ENCODE measurements at places on chromosomes 1 and 21. TPM values are rescaled to one million over a fixed set of nuclear protein-coding genes. Genes with fewer than 3 reads are reported as not detected.
A peak's percentile ranks its signal among the peaks of the same experiment; 100 is the strongest.

- DNase-seq, result peak; percentile 27
- no peaks in the 10 kb centered on the region for H3K27me3 ChIP-seq
- H3K36me3 ChIP-seq, result no peaks in the 10 kb centered on the region
These were observed 2.9 kb downstream of the DIPK1A start for GRCh38 chr1:92958203-92958970.

- no peak overlapping the region for H3K27ac ChIP-seq
- H3K4me1 ChIP-seq, result no peaks in the 10 kb centered on the region
- H3K4me3 ChIP-seq, result no peak overlapping the region
- H3K36me3 ChIP-seq, result no peaks in the 10 kb centered on the region
- DNase-seq, result no peak
These were observed 6.1 kb upstream of the MASP2 start for GRCh38 chr1:11052839-11053757.

DNA sequence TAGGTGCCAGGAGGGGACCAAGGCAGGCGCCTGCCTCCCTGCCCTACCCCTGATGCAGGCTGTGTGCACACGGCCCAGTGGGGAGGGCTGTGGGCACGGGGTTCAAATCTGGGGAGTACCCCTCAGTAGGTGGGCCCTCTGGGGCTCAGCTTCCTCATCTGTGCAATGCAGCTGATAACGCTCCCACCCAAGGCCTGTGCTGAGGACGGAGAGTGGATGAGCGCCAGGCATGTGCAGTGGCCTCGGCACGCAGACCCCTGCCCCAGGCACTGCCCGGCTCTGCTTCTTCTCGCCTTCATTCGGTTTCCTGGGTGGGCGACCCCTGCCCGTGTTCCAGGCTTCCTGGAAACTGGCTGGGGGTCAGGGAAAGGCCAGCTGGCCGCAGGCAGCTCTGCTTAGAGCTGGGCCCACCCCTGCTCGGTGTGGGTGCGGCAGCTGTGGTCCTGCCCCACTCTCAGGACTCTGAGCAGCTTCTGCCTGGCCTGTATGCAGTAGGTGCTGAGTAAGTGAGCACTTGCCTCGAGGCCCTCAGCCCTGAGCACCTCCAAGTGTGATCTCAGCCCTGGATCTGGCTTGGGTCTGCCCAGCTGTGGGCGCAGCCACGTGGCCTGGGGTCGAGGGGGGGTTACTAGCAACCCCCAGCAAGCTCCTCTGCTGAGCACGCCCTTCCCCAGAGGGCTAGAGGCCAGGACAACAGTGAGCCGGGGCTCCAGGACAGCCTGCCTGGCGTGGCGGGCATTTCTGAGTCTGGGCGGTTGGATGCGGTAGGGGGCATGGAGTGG, 11.9 kb upstream of the TNFRSF14 start:
- peaks cover 31% of the 10 kb centered on the region for H3K4me1 ChIP-seq
- H3K4me3 ChIP-seq, result no peak overlapping the region
- no peaks in the 10 kb centered on the region for H3K27me3 ChIP-seq

AGBL4 gene
- 0.52 TPM for total RNA-seq

OPRD1 gene
- total RNA-seq, result 0.07 TPM

GRCh38 chr1:156379420-156380165, 10.6 kb downstream of the RHBG start:
- peak; percentile 57 for DNase-seq
- no peaks in the 10 kb centered on the region for H3K36me3 ChIP-seq
- peaks cover 9% of the 10 kb centered on the region for H3K4me1 ChIP-seq
- no peaks in the 10 kb centered on the region for H3K27me3 ChIP-seq
- no peak overlapping the region for H3K4me3 ChIP-seq

- no peak overlapping the region for H3K4me3 ChIP-seq
- no peak overlapping the region for H3K27ac ChIP-seq
- H3K36me3 ChIP-seq, result no peaks in the 10 kb centered on the region
- H3K4me1 ChIP-seq, result no peaks in the 10 kb centered on the region
- no peak for DNase-seq
These were observed 120.6 kb downstream of the SYF2 start for GRCh38 chr1:25111706-25112105.

ANXA9 gene
- 7.9 TPM for total RNA-seq

DNA sequence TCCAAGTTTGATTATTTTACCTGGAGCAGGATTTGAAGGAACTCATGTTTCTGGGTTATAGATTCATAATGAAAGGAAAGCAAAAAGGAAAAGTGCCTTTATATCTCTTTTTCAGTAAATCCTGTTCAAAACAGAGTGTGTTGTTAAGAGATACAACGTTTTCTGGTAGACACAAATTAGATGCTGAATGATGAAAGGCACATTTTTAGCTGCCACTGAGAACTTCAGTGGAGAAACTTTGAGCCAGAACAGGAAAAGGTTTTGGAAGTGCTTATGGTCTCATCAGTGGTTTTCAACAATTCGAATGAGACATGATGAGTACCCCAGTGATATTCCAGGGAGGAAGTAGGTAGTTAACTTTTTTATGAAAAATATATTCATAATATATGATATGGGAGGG, 338.0 kb upstream of the C1orf87 start:
- H3K27ac ChIP-seq, result no peak overlapping the region
- no peak overlapping the region for H3K4me3 ChIP-seq
- no peaks in the 10 kb centered on the region for H3K4me1 ChIP-seq
- no peaks in the 10 kb centered on the region for H3K36me3 ChIP-seq
- no peaks in the 10 kb centered on the region for H3K27me3 ChIP-seq

- no peaks in the 10 kb centered on the region for H3K36me3 ChIP-seq
- H3K27me3 ChIP-seq, result no peaks in the 10 kb centered on the region
- DNase-seq, result no peak
- peaks cover 2% of the 10 kb centered on the region for H3K4me1 ChIP-seq
- H3K27ac ChIP-seq, result no peak overlapping the region
These were observed 25.4 kb downstream of the SYT6 start for GRCh38 chr1:114128293-114128692.

DNA sequence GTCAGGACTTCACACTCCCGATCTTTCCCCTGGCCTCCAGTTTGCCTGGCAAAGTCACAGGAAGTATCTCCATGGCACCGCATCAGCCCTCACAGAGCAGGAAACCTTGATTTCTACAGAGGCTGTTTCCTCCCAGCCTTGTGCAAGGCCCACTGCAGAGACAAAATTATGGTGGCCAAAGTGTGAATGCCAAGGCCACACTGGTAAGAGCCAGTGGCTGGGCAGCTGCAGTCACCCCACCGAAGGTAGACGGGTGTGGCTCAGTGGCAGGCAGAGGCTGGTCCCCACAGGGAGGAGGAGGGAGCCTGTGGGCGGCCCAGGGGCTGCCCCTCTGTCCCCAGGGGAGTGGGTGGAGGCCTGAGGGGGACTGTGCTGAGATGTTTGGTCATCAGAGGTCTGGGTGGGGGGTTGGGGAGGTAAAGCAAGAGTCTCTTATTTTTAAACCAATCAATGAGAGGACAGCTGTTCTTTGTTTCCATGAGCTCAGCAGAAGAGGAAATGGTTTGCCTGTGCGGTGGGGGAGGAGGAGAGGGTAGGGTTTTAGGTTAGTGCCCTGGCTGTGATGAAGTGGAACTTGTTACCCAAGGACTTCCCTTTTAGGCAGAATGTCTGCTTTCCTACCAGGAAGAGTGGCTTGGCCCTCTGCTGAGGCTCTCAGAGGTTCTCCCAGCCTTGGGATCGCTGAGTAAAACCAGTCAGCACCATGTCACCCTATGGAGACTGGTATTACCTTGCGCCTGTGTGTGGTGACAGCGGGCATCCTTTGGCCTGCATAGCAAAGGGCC, 18.0 kb upstream of the BTG2 start:
- H3K27me3 ChIP-seq, result no peaks in the 10 kb centered on the region
- H3K27ac ChIP-seq, result peak overlapping the region; percentile 95
- H3K36me3 ChIP-seq, result no peaks in the 10 kb centered on the region
- peak; percentile 55 for DNase-seq
- H3K4me1 ChIP-seq, result peaks cover 65% of the 10 kb centered on the region

DNA sequence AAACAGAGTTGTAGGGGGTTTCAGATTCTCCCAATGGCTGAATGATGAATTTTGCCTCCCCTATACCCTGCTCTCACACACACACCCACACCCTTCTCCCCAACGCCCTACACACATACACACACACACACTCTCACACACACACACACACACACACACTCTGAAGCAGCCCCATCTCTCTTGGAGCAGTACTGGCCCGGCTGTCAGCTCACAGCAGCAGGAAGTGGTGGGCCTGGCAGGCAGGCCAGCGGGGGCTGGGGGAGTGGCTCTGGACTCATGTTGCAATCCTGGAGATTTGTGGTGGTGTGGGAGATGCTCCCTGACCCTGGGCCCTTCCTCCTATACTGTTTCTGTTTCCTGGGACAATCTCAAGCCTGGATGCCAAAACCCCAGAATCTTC, 2.2 kb downstream of the IKBKE start:
- H3K36me3 ChIP-seq, result no peaks in the 10 kb centered on the region
- no peak overlapping the region for H3K4me3 ChIP-seq
- H3K27me3 ChIP-seq, result no peaks in the 10 kb centered on the region
- peaks cover 11% of the 10 kb centered on the region for H3K4me1 ChIP-seq
- DNase-seq, result peak; percentile 30

- H3K4me1 ChIP-seq, result no peaks in the 10 kb centered on the region
- H3K36me3 ChIP-seq, result no peaks in the 10 kb centered on the region
- no peaks in the 10 kb centered on the region for H3K27me3 ChIP-seq
- H3K4me3 ChIP-seq, result no peak overlapping the region
These were observed 97.6 kb downstream of the OSBPL9 start for GRCh38 chr1:51714374-51715019.

DNA sequence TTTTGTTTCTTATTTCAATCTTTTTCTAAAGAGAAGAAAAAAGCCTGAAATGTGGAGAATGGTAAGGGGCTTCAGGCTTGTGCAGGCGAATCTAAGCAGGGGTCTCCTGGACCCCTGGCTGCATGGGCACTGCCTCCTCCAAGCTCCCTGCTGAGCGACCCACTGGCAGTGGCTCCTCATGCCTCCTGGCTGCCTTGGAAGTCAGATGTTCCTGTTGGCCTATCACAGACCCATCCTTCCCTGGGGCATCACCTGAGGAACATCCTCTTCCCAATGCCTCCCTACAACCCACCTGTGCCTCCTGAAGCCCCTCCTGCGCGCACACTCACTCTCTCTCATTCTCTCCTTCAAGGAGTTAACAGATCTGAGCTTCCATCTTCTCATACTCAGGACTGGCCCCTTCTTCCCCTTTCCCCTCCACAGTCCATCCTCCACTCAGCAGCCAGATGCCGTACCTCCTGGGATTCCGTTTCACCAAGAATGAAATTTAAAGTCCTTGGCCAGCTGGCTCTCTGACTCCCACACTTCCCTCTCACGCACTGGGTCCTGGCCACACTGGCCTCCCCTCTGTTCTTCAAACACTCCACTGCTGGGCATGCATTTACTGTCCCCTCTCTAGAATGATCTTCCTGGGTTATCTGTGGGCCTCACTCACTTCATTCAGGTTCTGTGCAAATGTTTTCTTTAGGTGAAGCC, 41.7 kb downstream of the AZIN2 start:
- H3K4me1 ChIP-seq, result no peaks in the 10 kb centered on the region
- no peak overlapping the region for H3K4me3 ChIP-seq
- H3K27ac ChIP-seq, result no peak overlapping the region
- no peak for DNase-seq

GRCh38 chr1:1219341-1219740, 5.4 kb upstream of the TNFRSF4 start:
- DNase-seq, result no peak
- H3K4me3 ChIP-seq, result no peak overlapping the region
- no peaks in the 10 kb centered on the region for H3K27me3 ChIP-seq
- H3K4me1 ChIP-seq, result no peaks in the 10 kb centered on the region
- H3K36me3 ChIP-seq, result no peaks in the 10 kb centered on the region
- no peak overlapping the region for H3K27ac ChIP-seq

DNA sequence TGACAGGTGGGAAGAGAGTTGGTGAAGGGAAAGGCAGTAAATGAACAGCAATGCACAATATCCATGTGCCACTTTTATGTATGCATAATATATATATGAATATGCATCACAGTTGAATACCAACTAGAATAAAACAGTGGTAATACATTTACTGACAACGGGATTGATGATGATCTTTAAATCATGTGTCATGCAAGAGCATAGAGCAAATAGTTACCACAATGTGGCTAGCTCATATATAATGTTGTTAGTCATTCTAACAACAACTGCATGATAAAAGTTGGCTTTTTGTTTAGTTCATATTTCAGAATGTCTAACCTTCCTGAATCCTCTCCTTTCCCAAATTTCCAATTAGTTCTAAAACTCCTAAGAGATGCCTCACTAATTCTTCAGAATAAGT, 46.4 kb downstream of the GORAB start:
- H3K27me3 ChIP-seq, result no peaks in the 10 kb centered on the region
- no peak for DNase-seq
- no peak overlapping the region for H3K27ac ChIP-seq
- no peaks in the 10 kb centered on the region for H3K36me3 ChIP-seq
- no peaks in the 10 kb centered on the region for H3K4me1 ChIP-seq

TBX15 gene
- 3.8 TPM for total RNA-seq

DNA sequence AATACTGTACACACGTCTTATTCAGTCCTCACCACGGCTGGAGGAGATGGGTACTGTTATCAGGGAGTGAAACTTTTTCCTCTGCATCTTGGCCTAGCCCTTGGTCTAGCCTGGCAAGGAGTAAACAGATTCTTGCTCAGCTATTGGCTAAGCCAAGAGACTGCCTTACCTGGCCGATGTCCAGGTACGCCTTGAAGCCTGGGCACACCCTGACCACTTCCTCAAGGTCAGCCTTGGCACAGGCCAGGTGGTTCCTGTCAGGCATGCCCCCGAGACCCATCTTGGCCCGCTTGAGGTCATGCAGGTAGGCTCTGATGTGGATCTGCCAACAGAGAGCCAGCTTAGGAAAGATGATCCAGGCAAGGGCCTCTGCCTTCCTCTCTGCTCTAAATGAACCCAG, 17.8 kb upstream of the PARS2 start:
- H3K27me3 ChIP-seq, result peaks cover 8% of the 10 kb centered on the region
- no peak for DNase-seq
- H3K36me3 ChIP-seq, result no peaks in the 10 kb centered on the region
- H3K4me1 ChIP-seq, result no peaks in the 10 kb centered on the region
- no peak overlapping the region for H3K27ac ChIP-seq

- H3K4me3 ChIP-seq, result no peak overlapping the region
- peaks cover 3% of the 10 kb centered on the region for H3K4me1 ChIP-seq
- H3K27me3 ChIP-seq, result no peaks in the 10 kb centered on the region
- H3K36me3 ChIP-seq, result no peaks in the 10 kb centered on the region
- peak overlapping the region; percentile 34 for H3K27ac ChIP-seq
These were observed 20.7 kb downstream of the IL10RB start for GRCh38 chr21:33286600-33287456.

GRCh38 chr1:230266456-230266855, 159.7 kb downstream of the PGBD5 start:
- no peaks in the 10 kb centered on the region for H3K36me3 ChIP-seq
- DNase-seq, result no peak
- H3K4me3 ChIP-seq, result no peak overlapping the region
- H3K4me1 ChIP-seq, result peaks cover 8% of the 10 kb centered on the region
- H3K27me3 ChIP-seq, result no peaks in the 10 kb centered on the region

DNA sequence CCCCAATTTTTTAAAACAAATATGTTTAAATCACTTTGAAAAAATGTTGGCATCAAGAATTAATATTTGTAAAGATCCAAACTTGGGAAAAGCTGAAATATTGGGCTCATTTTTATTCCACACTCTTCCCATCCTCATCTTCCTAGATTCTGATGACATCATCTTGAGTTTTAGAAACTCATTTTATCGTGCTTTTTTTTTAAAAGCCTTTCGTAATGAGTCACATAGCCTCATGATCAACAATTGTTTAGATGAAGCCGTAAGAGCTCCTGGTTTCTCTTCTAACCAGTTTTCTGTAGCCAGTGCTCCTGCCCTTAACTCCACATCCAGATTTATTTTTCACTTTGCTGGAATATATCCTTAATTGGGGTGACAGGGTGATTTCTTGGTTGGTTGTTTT, 78.6 kb downstream of the POFUT2 start:
- DNase-seq, result no peak
- no peak overlapping the region for H3K27ac ChIP-seq
- H3K4me3 ChIP-seq, result no peak overlapping the region
- no peaks in the 10 kb centered on the region for H3K36me3 ChIP-seq
- no peaks in the 10 kb centered on the region for H3K4me1 ChIP-seq
- no peaks in the 10 kb centered on the region for H3K27me3 ChIP-seq

Data from hepatocyte (in vitro differentiated cells).